ENCODE measurements at places on chromosomes 2 and 18.

DNA sequence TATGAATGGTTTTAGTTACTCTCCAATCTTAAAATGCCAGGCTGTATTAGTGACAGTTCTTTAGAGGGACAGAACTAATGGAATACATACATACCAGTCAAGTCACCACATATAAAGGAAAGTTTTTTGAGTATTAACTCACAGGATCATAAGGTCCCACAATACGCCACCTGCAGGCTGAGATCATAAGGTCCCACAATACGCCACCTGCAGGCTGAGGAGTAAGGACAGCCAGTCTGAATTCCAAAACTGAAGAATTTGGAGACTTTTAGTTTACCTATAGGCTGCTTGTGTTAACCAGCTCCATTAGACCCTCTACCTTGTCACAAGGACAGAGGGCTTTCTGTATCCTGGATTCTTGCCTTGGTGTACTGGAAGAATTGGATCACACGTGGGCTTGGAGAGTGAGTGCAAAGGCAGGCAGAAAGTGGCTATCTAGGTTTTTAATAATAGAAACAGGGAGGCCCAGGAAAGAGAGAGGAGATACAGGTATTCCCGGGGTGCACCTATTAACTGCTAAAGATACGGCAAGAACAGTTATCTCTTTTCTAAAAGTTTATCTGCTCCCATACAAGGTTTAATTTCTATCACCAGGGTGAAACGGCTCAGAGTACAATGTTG lies 234.9 kb upstream of the CYRIA start:
- DNase-seq, result no peak

- DNase-seq, result no peak
Measured at GRCh38 chr2:56185101-56185581, 1.4 kb downstream of the CCDC85A start.

- no peak for DNase-seq
Measured at GRCh38 chr2:32422133-32422532, 65.3 kb downstream of the BIRC6 start.

GRCh38 chr2:152453129-152453911 lies 118.3 kb downstream of the FMNL2 start:
- no peak for DNase-seq
